ENCODE measurements at places on chromosomes 4 and X.

DNA sequence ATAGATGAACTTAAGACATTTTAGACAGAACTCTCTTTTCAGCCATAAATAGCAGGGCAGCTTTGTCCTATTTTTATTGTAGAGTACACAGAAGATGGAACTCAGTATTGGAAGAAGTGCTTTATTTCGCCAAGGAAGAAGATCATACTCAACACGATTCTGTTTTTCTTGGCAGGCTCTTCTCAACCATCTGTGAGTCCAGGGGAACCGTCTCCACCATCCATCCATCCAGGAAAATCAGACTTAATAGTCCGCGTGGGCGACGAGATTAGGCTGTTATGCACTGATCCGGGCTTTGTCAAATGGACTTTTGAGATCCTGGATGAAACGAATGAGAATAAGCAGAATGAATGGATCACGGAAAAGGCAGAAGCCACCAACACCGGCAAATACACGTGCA lies 37.6 kb downstream of the KIT start:
- no peak for DNase-seq

- DNase-seq = no peak
Observed at GRCh38 chr4:57114973-57115372, 4.8 kb upstream of the IGFBP7 start.

- DNase-seq = no peak
Observed at GRCh38 chr4:7596918-7597606, 162.3 kb upstream of the PSAPL1 start.

- DNase-seq = no peak
Observed at GRCh38 chr4:139988863-139989765, 164.9 kb downstream of the MAML3 start.

GRCh38 chr4:15659768-15660570 lies 4.8 kb upstream of the FBXL5 start:
- no peak for DNase-seq

DNA sequence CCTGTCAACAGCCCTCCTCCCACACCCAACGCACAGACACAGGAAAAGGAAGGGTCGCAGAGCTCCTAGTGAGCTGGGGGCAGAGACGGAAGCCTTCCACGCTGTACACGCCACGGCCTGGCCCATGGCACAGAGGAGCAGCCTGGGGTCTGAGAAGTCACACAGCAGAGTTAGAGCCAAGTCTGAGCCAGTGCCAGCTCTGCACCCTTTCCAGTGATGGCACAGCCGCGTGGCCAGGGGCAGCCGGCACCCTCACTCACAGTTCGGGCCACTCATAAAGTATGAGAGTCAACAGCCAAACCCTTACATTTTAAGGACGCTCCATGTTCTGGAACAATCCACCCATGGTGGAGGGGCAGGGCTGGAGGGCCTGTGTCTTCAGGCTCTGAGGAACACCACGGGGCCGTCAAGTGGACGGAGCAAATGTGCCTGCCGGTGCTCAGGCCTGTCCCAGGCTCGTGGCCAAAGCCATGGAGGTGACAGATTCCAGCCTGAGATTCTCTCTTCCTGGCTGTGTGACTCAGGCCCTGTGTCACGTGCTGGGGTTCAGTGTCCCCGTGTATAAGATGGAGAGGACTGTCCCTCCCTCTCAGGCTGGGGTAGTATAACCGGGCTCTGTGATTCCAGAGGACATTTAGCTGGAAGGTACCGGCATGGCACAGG lies 91.2 kb downstream of the ABLIM2 start:
- no peak for DNase-seq

Data from NCI-H526 treated with DMSO at 0.1 percent for 48 hours (cell line).